ENCODE measurements at places on chromosomes 4 and X.

DNA sequence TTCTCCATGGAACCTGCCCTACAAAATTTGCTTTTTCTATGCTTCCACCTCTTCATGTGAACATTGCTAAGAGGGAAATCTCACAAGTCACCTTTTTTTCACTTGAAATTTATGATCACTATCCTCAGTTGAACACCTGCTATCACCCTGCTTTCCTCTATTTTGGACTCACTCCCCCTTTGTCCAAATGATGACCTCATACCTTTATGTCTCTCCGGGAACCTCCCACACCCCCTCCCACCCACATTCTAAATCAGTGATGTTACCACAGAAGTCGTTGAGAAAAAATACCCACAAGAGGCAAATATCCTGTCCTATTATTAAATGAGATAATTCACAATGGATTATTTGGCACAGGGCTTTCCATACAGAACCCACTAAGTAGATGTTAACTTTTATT is 156.5 kb downstream of the RNF150 start:
- no peak for DNase-seq

GRCh38 chr4:1177274-1178141 is 5.1 kb upstream of the SPON2 start:
- DNase-seq = no peak

DNA sequence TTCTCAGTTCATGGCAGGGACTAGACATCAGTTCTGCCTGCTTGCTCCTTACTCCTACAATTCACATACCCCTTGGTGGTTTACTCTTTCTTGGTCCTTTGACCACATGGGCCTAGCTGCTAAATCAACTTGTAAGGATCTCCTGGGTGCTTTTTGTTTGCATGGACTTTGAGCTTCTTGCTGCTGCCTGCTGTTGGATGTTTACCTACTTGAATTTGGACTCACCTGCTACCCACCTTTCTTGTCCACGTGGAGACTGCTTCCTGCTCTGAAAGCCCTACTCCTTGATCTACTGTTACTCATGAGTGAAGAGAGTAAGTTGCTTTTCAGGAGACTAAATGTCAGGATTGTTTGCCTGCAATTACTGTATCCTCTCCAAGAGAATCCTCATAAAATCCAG is 15.2 kb upstream of the ARHGAP24 start:
- DNase-seq = no peak

GRCh38 chr4:156073976-156074375 is 120.3 kb upstream of the CTSO start:
- DNase-seq = no peak

GRCh38 chrX:103878466-103879122 is 46.5 kb upstream of the RAB9B start:
- DNase-seq = peak; percentile 22

- no peak for DNase-seq
Measured at GRCh38 chr4:160810941-160811340, 1352.9 kb downstream of the FSTL5 start.

DNA sequence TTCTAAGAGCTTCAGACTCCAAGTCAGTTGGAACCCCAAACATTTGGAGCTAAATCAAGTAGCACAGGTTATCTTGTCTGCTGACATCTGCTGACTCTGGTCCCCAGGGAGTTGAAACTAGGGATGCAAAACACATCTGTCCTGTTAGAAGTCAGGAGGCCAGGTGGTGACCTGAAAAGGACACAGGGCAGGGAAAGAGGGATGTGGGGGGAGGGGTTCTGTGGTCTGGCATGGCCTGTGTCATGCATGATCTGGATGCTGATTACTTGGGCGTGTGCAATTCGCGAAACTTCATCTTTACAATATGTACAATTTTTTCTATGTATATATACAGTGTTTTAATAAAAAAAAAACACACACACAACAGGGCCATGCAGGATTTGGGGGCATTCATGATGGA is 55.3 kb downstream of the FHDC1 start:
- no peak for DNase-seq

DNA sequence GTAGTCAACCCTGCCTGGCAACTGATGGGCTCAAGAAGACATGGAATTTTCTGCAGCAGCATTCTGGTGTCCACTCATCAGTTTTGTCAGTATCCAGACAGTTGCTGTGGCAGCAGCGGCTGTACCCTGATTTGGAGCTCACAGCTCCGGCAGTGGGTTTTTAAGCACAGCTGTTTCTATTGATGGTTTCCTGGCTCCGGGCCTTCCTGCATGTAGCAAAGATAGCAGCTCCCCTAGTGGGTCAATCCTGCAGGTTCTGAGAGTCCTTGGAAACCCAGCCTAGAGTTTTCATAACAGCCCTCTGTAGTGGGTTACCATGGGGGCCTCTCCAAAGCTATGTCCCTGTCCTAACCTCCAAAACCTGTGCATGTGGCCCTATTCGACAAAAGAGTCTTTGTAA is 84.0 kb upstream of the ATP6AP2 start:
- DNase-seq = no peak

DNA sequence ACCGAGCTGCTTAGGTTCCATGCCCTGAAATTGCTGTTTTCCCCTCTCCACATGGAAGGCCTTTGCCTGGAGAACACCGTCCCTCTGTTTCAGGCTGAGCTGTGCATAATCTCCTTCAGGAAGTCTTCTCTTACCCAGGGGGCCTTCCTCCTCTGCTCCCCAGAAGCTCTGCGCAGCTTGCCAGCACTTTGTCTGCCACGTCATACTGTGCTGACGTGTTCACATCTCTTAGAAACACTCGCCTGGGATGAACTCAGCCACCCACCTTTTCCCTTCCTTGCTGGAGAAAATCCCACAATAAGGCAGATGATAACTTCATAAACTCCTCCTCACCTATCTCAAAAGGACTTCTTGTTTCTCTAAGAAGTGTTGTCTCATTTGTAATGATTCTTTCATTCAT is 110.7 kb downstream of the ARHGAP10 start:
- DNase-seq = no peak

DNA sequence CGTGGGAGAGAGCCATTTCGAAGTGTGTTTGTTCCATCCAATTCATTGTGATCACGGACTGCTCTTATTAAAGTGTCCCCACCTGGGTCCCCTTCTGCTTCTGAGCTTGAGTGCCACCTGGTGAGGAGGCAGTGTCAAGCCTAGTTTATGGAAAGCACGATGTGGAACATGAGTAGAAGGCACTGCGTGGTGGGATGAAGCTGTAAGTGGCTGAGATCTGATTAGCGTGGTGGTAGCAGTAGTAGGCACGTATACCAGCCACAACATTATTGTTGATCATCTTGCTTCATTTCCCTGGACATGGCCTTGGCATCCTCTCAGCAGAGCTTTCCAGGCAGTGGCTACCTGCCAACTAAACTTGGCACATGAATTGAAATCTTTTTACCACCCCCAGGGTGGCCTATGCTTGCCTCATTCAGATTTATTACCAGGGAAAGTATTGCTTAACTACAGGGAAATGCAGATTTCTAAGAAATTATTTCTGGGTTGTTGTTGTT is 46.4 kb downstream of the GPAT3 start:
- no peak for DNase-seq

DNA sequence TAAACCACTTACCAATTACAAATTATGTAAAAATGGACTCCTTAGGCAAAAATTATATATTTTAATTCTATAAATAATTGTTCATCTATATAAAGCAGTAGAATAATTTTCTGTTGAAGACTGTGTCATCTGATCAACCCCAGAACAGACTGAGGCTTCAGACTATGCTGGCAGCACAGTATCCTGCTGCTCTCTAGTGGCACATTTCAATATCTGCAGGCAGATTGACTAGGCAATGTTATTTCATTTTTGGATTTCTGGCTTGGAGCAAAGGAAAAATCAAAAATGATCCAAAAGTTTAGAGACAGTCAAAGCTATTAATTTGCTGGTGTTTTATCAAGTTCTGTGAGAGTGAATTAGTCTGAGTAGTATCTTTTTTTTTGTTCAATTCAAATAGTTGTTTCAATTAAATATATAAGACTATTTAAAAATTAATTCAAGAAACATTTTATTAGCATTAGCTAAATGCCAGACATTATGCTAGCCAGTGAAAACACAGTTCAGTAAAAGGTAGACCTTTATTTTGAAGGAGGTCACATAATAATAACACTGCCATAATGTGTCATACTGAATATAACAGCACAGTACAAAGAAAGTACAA is 21.3 kb upstream of the SULT1E1 start:
- peak; percentile 40 for DNase-seq

DNA sequence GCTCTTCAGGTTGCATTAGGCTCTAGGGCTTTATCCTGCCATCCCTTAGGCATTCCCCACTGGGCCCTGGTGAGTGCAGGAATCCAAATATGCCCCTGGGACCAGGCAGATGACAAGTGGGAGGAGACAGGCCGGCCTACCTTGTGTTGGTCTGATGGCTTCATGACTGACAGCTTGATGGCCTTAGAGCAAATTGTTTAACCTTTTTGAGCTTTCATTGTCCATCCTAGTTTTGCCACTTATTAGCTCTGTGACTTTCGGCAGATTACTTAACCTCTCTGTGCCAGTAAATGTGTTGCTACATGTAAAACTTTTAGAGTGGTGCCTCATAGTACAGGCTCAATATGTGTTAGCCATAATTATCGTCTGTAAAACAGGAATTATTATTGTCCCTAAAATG is 4.4 kb downstream of the KIT start:
- no peak for DNase-seq

DNA sequence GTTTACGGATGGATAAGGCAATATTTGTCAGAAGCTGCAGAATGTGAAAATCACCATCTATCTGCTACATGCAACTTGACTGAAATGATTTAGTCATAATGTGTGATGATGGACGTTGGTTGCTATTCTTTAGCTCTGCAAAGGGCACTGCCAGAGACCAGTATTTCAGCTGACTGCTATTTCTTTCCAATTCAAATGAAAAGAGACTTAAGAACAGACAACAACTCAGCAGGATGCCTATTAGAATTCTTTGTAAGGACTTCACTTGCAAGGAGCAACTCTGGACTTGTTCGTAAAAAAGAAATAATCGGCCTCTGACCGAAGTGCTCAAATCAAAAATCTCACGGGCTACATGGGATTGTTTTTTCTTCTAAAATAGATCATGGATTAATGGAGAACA is 262.7 kb downstream of the DHX15 start:
- no peak for DNase-seq

DNA sequence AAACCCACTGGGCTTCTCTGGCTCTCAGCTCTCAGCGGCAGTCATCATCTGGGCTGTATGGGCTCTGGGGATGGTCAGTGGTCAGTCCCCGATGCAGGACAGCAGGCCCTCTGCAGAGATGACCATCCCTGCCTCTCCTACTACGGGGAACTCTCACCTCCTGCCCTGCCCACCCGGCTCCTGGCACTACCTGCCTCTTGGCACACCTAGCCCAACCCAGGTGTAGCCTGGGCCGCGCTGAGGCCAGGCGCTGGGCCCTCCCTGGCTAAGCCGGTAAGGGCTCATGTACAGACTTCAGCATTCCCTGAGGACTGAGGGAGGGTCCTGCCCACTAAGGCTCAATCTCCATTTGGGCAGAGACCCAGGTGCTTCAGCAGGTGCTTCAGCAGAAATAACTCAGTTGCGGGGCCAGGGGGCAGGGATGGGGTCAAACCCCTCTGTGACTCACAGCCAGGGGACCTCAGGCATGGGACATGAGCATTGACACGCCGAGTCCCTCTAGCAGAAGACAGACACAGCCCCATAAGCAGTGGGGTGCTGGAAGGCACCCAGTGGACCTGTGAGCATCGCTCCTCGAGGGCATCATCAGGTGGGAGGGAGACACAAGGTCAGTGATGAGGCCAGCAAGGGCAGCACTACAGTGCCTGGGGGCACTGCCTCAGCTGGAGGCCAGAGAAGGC is 71.0 kb downstream of the ACOX3 start:
- DNase-seq = no peak

DNA sequence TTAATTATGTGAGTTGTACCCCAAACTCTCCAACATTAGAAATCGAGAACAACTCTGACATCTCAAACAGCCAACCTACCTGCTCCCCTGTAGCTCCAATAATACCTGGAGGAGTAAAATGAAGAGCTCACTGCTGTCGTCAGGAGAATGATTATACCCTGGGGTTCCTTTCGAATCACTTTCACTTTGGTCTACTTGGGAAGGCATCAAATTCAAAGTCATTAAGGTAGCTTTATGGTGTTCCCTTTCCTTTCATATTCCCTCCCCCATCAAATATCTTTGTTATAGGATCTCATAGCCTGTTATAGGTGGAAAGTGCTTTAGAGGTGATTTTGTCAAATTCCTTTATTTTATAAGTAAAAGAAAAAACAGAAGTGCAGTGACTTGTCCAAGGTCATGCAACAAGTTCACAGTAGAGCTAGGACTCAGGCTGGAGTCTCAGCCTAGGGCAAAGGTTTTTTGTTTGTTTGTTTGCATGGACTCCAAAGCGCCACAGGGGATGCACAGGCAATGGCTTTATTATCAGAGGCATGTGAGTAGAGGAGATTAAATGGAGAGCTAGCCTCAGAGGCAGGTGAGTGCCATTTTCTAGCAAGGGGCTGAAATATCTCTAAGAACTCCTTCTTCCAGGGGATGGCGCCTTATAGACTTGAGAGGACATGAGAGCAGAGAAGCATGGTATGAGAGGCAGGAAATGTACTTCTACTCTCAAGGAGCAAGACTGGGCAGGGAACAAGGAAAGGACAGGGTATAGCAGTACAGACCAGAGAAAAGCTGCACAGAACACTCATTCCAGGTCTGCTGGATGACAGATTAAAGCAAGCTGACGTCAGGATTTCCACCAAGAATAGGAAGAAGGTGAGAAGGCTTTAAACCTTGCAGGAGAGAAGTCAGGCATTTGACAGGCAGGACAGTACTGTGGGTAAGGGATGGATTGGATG is 262.1 kb upstream of the GPC4 start:
- DNase-seq = no peak

- DNase-seq = no peak
Measured at GRCh38 chrX:45508454-45508853, 307.8 kb upstream of the DIPK2B start.

DNA sequence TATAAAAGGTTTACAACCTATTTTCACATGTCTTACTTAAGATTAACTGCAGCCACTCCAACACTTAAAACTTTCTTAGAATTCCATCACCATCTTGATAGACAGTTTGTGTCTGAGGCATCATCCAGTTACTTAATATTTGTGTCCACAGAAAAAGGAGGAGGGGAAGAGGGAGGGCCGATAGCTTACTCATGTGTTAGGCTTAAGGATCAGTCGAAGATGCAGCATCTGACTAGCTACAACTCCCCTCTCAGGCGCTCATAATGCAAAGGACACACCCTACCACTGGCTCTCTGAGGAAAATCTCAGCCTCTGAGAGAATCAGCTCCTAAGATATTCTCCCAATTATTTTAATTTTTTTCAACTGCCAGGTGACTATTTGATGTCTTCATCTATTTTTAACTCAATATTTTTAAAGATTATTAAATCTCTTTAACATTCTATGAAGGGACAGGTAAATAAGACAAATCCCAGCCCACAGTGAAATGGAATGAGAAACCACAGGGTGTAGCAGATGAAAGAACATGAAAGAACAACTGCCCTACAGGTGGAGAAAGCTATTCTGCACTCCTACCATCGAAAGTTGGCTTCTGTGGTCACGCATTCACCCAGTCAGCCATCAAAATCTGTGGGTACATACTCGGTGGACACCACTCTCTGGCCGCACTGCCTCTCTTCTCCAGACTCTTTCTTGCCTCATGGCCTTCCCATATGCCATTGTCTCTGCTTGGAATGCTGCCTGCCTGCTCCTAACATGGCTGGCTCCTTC is 48.0 kb downstream of the ARAP2 start:
- DNase-seq = no peak
